Regular cardiac myocyte (primary cell): ENCODE measurements at places on chromosomes 3 and 15. TPM values are rescaled to one million over a fixed set of nuclear protein-coding genes. Genes with fewer than 3 reads are reported as not detected.

Gene ATP13A5
- total RNA-seq, result not detected in 2 replicates

Gene SEMA6D
- 9.9 and 19.6 TPM in 2 replicates for total RNA-seq

Gene CATSPER2
- 0.96 and 1.1 TPM in 2 replicates for total RNA-seq

Gene ROBO2
- total RNA-seq, result under 0.01 TPM in 2 replicates

Gene SH2D7
- not detected in 2 replicates for total RNA-seq

Gene TRAT1
- total RNA-seq, result not detected in 2 replicates

Gene FMN1
- total RNA-seq, result 0.58 and 0.85 TPM in 2 replicates

Gene ANKRD63
- total RNA-seq, result not detected in 2 replicates

Gene ZNF80
- not detected in 2 replicates for total RNA-seq
